Stimulated activated CD4-positive, alpha-beta T cell treated with anti-CD3 and anti-CD28 coated beads, Interleukin-15, amount 100 ng/mL, for 24 hours (primary cell): ENCODE measurements at places on chromosomes 5 and 9.

- DNase-seq = no peak
Observed at GRCh38 chr5:126938466-126938865, 91.9 kb downstream of the MARCHF3 start.

DNA sequence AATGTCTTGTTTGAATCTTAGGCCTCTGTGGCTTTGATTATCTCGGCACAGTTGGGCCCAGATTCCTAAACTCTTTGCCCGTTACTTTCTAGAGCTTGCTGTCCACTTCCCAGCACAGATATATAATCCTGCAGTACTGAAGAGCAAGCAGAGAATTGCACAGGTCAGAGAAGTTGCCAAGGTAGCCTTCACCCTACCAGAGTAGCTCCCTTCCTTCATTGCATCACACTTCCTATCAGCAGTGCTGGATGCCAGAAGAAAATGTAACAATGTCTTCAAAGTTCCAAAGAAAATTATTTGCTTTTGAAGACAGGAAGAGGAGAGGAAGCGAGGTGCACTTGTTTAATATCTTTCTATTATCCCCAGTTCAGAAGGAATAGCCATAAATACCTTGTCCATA lies 38.1 kb upstream of the SPATA31D4 start:
- no peak for DNase-seq

- no peak for DNase-seq
Observed at GRCh38 chr5:96331210-96331609, 101.8 kb downstream of the PCSK1 start.

DNA sequence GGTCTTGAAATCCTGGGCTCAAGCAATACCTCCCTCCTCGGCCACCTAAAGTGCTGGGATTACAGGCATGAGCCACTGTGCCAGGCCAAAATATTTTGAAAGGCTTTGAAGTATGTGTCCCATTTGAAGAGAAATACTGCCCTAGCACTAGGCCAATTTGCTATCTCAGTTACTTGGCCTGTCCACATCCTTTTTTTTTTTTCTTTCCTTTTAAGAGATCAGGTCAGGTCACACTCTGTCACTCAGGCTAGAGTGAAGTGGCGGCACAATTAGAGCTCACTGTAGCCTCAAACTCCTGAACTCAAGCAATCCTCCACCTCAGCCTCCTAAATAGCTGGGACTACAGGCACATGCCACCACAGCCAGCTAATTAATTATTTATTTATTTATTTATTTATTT lies 84.2 kb downstream of the NR6A1 start:
- DNase-seq = no peak

- no peak for DNase-seq
Observed at GRCh38 chr9:34866614-34867013, 91.5 kb upstream of the PHF24 start.

- no peak for DNase-seq
Observed at GRCh38 chr5:80355686-80356085, 35.9 kb downstream of the SPZ1 start.

- DNase-seq = no peak
Observed at GRCh38 chr9:121098567-121099198, 23.9 kb downstream of the CNTRL start.

DNA sequence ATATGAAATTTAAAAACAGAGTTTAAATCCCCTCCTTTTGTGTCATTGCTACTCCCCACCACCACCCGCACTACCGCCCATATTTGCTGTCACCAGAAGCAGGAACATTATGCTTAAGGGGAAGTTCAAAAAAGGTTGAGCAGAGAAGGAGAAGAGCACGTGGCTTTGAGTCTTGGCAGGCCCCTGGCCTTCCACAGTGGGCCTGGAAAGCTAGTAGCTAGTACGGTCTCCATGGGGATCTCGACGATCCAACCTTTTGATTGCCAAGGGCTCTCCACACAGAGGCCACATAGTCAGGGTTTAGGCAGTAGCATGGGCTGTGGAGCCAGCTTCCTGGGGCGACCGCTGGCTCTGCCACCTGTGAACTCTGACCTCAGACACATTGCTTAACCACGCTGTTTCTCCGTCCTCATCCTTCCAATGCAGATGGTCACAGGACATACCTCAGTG lies 90.1 kb downstream of the GOLPH3 start:
- DNase-seq = no peak

GRCh38 chr9:131740898-131741297 lies 1.0 kb upstream of the RAPGEF1 start:
- DNase-seq = no peak
